IPS DF 6.9 (cell line): ENCODE measurements at places on chromosomes 2 and 18.

DNA sequence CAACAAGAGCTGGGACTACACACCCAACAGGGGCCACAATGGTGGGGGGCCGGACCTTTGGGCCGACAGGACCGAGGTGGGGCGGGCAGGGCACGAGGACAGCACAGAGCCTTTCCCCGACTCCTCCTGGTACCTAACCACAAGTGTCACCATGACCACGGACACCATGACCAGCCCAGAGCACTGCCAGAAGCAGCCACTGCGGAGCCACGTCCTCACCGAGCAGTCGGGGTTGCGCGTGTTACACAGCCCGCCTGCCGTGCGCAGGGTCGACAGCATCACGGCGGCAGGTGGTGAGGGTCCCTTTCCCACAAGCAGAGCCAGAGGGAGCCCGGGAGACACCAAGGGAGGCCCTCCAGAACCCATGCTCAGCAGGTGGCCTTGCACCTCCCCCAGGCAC, 119.5 kb downstream of the MTCL1 start:
- no peak overlapping the region for H3K27ac ChIP-seq
- H3K4me3 ChIP-seq, result no peak overlapping the region
- no peaks in the 10 kb centered on the region for H3K4me1 ChIP-seq
- H3K27me3 ChIP-seq, result no peaks in the 10 kb centered on the region
- no peak for DNase-seq

DNA sequence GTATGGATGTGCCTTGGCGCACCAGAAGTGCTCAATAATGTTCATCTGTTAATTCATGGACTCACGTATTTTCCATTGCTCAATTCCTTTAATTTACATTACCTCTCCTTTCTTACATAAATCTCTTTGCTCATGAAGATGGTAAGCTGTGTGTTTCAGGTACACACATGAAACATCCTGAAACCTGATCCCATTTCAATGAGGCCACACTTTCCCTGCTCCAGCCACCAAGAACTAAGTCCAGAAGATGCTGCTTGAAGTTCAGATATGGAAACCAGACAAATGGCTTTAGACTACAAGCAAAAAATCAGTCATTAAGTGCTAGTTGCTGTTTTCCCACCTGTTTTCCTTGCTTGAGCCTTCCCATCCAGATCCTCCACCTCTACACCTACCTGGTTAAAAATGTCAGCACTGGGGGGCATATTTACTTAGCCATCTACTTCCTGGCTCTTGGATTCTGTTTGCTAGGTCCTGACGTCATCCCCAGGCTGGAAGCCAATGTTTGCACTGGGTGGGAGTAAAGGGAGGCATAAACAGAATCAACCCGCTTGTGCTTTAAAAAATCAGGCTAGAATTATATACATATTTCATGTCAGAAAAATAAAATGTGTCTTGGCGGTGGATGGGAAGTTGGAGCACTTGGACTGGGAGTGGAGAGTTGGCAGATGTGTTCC, 309.7 kb downstream of the OSR1 start:
- no peaks in the 10 kb centered on the region for H3K27me3 ChIP-seq
- no peak for DNase-seq
- no peak overlapping the region for H3K4me3 ChIP-seq
- no peaks in the 10 kb centered on the region for H3K36me3 ChIP-seq

GRCh38 chr18:62839874-62840713, 124.8 kb downstream of the PHLPP1 start:
- 0 out of 2 replicates have a peak, but pooled peaks cover 2% of the 10 kb centered on the region for H3K4me1 ChIP-seq
- H3K27me3 ChIP-seq, result no peaks in the 10 kb centered on the region
- H3K36me3 ChIP-seq, result no peaks in the 10 kb centered on the region
- H3K27ac ChIP-seq, result no peak overlapping the region
- DNase-seq, result no peak

- H3K4me3 ChIP-seq, result no peak overlapping the region
- H3K27me3 ChIP-seq, result no peaks in the 10 kb centered on the region
- H3K36me3 ChIP-seq, result no peaks in the 10 kb centered on the region
- no peak overlapping the region for H3K27ac ChIP-seq
These were observed 94.2 kb downstream of the SLC8A1 start for GRCh38 chr2:40357667-40358066.

- no peak overlapping the region for H3K4me3 ChIP-seq
- H3K4me1 ChIP-seq, result no peaks in the 10 kb centered on the region
- no peaks in the 10 kb centered on the region for H3K36me3 ChIP-seq
These were observed 11.3 kb upstream of the KCNS3 start for GRCh38 chr2:17867133-17867532.

DNA sequence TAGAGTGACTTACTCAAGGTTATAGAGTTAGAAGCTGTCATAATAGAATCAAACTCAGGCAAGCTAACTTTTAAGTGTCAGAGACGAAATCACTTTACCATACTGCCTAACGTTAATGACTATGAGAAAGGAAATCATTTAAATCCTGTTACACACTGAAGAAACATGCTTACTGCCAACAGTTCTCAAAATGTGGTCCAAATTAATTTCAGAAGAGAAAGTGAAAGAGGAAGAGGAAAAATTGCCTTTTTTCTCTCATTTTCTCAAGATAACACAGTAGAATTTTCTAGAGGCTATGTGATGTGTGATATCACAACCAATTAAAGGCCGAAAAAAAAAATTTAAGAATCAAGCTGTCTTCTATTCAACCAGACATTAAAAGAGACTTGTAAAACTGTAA, 1362.7 kb upstream of the CHAC2 start:
- no peak overlapping the region for H3K27ac ChIP-seq
- H3K4me3 ChIP-seq, result no peak overlapping the region
- no peak for DNase-seq
- no peaks in the 10 kb centered on the region for H3K27me3 ChIP-seq

- H3K27me3 ChIP-seq, result no peaks in the 10 kb centered on the region
- no peak overlapping the region for H3K4me3 ChIP-seq
- DNase-seq, result no peak
- no peaks in the 10 kb centered on the region for H3K36me3 ChIP-seq
These were observed 33.0 kb upstream of the SCLY start for GRCh38 chr2:238027591-238028415.

DNA sequence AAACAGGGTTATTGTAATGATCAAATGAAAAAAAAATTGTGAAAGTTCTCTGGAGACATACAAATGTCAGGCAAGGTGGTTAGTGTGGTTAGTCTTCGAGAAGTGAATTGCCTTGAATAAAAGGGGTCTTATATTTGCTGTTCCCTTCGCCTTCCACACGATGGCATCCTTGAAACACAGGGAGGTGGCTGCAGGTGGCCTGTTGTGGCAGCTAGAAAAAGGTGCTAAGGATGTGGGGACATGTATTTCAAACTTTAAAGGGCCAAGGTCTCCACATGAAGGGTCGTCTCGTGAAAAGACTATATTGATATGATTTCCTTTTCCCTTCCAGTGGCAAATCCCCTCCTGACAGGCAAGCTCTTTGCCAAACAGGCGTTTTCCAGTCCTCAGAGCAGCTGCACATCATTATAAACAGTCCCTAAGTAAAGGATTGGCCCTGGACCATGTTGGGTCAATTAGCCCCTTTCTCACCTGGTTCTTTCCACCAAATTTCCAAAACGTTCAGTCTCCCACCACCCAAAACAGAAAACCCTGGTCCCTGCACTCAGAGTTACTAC, 68.5 kb downstream of the COPS8 start:
- no peak overlapping the region for H3K4me3 ChIP-seq
- H3K27ac ChIP-seq, result no peak overlapping the region
- H3K4me1 ChIP-seq, result no peaks in the 10 kb centered on the region
- DNase-seq, result peak; percentile 33
- no peaks in the 10 kb centered on the region for H3K27me3 ChIP-seq
- H3K36me3 ChIP-seq, result no peaks in the 10 kb centered on the region

DNA sequence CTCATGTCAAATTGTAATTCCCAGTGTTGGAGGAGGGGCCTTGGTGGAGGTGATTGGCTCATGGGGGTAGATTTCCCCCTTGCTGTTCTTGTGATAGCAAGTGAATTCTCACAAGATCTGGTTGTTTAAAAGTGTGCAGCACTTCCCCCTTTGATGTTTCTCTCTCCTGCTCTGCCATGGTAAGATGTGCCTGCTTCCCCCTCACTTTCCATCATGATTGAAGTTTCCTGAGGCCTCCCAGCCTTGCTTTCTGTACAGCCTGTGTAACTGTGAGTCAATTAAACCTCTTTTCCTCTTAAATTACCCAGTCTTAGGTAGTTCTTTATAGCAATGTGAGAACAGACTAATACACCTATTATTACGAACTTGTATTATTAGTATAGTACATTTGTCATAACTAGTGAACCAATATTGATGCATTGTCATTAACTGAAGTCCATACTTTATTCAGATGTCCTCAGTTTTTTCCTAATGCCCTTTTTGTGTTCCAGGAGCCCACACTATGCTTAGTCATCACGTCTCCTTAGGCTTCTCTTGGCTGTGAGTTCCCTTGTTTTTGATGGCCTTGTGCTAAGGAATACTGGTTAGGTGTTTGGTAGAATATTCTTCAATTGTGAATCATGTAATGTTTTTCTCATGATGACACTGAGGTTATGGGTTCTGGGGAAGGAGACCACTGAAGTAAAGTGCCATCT, 4.5 kb upstream of the MAP3K2 start:
- no peak overlapping the region for H3K4me3 ChIP-seq
- no peaks in the 10 kb centered on the region for H3K27me3 ChIP-seq
- no peaks in the 10 kb centered on the region for H3K36me3 ChIP-seq
- no peak overlapping the region for H3K27ac ChIP-seq
- H3K4me1 ChIP-seq, result peaks cover 1% of the 10 kb centered on the region; the same call in 1 of the 2 replicates

DNA sequence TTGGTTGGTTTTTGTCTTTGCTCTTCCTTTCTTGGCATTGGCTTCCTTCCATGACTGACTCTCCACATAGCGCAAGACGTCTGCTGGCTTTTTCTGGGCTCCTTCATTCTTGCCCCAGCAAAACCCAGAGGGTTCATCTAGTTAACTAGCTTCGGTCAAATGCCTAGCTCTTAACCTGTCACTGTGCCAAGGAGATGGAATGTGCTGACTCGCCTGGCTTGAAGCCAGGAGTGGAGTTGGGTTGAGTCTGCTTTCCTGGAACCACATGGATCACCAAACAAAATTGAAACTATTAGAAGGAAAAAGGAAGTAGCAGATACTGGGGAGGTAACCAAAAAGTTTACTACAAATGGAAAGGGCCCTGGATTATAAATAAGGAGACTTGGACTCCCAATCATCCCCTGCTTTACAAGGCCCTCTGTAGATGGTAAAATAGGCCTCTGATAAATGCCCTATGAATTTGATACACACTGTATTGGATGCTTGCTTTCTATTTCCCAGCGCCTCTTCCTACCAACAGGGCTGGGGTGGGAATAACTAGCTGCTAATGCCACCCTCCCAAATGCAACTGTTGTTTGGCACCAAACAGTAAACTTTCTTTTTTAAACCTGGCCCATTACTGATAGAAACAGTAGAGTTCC, 11.3 kb downstream of the MALT1 start:
- no peaks in the 10 kb centered on the region for H3K4me1 ChIP-seq
- no peak overlapping the region for H3K4me3 ChIP-seq
- no peak overlapping the region for H3K27ac ChIP-seq
- no peaks in the 10 kb centered on the region for H3K27me3 ChIP-seq
- no peaks in the 10 kb centered on the region for H3K36me3 ChIP-seq

- no peak overlapping the region for H3K27ac ChIP-seq
- H3K36me3 ChIP-seq, result no peaks in the 10 kb centered on the region
- H3K27me3 ChIP-seq, result no peaks in the 10 kb centered on the region
- H3K4me3 ChIP-seq, result no peak overlapping the region
- H3K4me1 ChIP-seq, result no peaks in the 10 kb centered on the region
- no peak for DNase-seq
These were observed 66.3 kb upstream of the RMDN2 start for GRCh38 chr2:37858725-37859267.
